Stimulated activated CD4-positive, alpha-beta T cell treated with anti-CD3 and anti-CD28 coated beads, Interleukin-12 subunit alpha, Interleukin-12 subunit beta, amount 100 ng/mL, for 24 hours (primary cell): ENCODE measurements at places on chromosomes 2 and 18.

DNA sequence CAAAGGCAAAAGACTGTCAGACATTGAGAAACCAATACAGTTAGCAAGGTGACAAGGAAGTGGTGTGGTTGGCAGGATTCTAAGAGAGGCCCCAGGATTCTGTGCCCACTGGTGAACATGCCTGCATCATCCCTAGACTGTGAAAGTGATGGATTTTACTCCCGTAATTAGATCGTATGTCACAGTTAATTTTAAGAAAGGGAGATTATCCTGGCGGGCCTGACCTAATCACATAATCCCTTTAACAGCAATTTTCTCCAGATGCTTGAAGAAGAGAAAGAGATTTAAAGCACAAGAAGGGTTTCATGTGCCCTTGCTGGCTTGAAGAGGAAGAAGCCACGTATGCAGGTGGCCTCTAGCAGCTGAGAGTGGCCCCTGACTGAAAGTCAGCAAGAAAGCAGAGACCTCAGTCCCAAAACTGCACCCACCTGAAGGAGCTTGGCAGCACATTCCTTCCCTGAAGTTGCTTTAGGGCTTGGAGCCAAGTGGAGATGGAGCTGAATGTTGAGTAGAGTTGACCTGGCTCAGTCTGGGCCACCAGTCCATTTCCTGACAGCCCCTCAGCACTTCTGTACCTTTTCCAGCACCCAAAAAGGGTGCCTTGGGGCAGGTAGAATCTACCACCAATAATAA is 49.1 kb downstream of the GTF3C3 start:
- DNase-seq = no peak

GRCh38 chr18:45856531-45856930 is 31.1 kb downstream of the SIGLEC15 start:
- no peak for DNase-seq

- DNase-seq = no peak
Measured at GRCh38 chr18:31595121-31595771, 3.6 kb downstream of the TTR start.

DNA sequence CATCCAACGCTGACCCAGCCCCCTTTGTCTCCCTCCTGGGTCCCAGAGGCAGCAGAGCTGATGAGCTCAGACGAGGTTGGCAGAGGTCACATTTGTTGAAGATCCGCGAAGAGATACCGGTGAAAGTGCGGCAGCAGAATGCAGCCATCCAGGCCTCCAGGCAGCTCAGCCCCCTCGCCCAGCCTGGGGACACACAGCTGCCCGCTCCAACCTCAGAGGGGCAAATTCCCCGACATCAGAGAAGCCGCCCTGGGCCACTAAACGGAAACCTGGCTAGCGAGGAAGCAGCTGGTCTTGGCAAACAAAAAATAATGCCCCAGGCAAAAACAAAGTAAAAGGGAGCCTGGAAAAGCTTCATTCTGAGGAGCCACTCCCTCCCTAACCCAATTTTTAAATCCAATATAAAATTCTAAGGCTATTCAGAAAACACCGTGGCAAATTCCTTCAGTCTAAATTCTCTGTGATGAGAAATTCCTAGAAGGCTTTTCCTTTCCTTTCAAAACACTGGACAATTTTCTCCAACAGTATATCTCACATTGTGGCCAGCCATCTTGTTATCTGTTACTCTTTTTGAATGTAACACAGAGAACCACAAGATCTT is 262.4 kb downstream of the SS18 start:
- no peak for DNase-seq

- no peak for DNase-seq
Measured at GRCh38 chr18:79211844-79212243, 142.7 kb downstream of the ATP9B start.

DNA sequence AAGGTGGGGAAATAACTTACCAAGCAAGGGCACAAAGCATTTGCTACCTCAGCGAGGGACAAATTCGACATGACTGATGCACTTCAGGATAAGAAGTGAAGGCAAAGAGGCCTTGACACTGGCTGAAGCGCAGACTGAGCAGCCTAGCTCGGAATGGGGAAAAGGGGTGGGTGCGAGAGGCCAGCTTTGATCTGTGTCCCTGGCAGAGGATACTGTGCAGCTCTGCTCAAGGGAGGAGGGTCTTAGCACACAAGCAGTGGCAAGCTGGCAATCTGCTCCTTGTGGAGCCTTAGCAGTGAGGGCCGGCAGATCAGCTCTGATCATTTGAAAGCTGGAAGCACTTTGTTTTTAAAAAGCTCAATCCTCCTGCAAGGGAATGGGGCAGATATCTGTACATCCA is 222.3 kb downstream of the ZBTB7C start:
- DNase-seq = no peak

DNA sequence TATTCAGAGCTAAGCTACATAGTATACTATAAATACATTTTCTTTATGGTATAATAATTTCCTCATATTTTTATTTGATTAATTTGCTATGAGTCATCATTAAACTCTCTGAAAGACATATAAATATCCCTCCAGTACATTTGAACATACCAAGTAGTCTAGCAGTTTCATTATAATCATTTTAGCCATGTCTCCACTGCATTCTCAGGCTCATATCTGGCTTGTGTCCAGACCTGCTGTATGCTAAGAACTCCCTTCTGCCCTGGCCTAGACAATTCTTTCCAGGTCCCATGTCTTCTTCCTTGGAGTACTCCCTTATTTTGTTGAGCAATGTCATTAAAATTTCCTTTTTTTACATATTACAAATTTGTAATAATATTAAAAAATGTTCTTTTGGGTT is 16.6 kb upstream of the DYNC1I2 start:
- no peak for DNase-seq

DNA sequence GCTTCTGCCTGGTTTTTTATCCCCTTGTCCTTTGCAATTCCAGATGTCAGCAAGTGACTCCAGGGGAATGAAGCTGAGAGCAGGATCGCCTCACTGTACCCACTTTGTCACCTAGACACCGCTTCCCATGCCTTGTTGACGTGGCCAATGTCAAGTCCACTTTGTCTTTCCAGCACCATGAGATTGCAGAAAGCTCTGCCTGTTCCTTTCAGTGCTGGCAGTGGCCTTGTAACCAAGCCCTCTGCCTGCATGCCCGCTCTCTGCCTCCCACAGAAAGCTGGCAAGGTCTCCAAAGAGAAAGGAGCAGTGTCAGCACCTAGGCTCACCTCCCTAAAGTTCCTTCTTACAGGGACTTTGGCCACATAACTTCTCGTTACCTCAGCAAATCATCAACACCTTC is 282.2 kb upstream of the ST6GAL2 start:
- no peak for DNase-seq

GRCh38 chr2:143451642-143452281 is 322.5 kb downstream of the ARHGAP15 start:
- DNase-seq = no peak

GRCh38 chr2:178804791-178805190 is 2.4 kb downstream of the TTN start:
- no peak for DNase-seq

DNA sequence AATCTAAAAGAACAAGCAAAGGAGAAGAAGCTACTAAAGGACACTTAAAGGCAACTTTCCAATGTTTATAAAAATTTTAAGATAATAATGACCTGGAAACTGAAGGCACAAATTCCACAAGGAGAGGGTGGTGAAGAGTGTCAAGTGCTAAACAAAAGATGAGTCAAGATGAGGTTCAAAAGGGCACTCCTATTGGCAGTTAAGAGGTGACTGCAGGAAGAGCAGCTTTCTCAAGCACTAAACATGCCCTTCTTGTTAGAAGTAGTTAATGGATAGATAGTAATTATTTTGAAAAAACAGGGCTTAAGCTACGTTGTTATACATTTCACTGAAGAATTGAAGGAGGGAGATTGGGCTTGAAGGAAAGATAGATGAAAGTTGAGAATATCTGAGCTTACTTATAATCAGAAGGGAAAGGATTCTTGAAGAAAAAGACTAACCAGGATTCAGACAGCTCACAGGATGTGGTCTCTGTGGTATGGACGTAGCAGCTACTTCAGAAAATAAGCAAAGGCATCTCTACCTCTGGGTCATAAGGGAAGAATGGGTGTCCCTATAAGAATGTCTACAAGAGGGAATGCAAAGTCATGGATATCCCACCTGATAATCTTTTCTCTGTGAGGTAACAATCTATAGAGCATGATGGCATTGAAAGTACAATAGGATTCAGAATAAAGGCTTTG is 454.7 kb upstream of the SLC39A10 start:
- no peak for DNase-seq

- no peak for DNase-seq
Measured at GRCh38 chr18:57961876-57962505, 82.0 kb upstream of the NEDD4L start.
